ENCODE measurements at places on chromosomes 3 and 15.

GRCh38 chr3:51896607-51897305 is 6.4 kb downstream of the IQCF1 start:
- no peak for DNase-seq

GRCh38 chr3:171984883-171985282 is 54.5 kb upstream of the FNDC3B start:
- DNase-seq, result no peak

- no peak for DNase-seq
Observed at GRCh38 chr3:97841304-97841703, 19.5 kb downstream of the CRYBG3 start.

DNA sequence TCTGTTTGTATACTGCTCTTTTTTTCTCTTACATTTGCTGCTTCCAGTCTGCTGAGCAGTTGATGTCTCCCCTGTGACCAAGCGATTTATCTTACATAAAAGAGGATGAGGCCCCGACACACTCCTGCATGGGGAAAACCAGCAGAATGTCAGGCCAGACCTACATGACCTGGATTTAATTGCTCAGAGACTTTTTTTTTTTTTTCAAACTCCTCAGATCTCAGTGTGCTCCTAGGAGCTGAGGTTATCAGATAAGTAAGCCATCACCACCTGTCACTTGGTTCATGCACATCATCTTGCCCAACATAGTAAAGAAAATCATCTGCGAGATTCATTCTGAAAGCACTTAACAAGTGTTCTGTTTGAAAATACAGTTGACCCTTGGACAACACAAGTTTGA is 163.1 kb downstream of the PLCL2 start:
- DNase-seq, result no peak

DNA sequence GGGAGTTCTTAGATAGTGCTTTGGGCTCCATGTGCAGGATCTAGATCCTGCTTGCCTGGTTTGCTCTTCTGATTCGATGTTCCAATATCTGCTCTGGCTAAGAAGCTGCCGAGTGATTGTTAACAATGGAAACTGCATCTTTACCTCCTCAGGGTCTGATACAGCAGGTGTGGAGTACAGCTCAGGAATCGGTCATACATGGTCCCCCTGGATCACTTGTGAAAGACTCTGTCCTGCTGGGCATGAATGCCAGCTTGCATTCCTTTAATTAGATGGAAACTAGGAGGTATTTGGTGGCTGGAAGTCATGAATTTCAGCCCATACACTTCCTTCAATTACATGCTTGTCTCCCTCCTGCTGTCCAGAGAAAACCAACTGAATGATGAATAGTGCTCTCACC is 95.3 kb downstream of the CHRNA7 start:
- DNase-seq, result no peak

DNA sequence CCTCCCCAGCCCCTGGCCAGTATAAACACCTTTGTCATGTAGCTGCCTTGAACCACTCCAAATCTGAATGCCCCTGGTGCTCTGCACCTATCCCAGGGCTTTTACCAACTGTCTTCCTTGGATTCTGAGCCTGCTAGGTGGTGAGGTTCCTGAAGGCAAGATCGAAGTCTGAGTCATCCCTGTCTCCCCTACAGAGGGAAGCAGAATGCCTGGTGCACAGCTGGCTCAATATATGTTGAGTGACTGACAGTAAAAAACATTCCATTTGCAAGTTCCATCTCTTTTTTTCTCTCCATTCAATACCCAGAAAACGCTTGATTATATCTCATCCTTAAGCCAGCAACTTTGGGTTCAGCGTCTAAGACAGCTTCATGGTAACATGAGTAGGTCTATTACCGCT is 24.7 kb downstream of the SLC24A1 start:
- no peak for DNase-seq

GRCh38 chr3:101203411-101203810 is 117.0 kb downstream of the IMPG2 start:
- no peak for DNase-seq

DNA sequence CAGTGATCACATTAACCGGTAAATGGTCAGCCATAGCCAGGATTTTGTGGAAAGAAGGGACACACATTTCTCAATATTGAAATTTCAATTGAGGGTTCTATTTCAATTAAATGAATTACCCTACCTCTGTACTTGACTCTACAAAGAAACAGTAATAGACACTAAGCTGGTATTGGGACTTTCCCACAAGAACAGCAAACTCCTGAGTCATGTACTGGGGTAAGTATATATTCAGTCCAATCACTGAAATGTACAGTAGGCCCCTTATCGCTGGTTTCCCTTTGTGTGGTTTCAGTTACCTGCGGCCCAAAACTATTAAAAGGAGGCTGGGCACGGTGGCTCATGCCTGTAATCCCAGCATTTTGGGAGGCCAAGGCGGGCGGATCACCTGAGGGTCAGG is 17.6 kb downstream of the ASB14 start:
- no peak for DNase-seq
